ENCODE measurements at places on chromosomes 4 and X.

DNA sequence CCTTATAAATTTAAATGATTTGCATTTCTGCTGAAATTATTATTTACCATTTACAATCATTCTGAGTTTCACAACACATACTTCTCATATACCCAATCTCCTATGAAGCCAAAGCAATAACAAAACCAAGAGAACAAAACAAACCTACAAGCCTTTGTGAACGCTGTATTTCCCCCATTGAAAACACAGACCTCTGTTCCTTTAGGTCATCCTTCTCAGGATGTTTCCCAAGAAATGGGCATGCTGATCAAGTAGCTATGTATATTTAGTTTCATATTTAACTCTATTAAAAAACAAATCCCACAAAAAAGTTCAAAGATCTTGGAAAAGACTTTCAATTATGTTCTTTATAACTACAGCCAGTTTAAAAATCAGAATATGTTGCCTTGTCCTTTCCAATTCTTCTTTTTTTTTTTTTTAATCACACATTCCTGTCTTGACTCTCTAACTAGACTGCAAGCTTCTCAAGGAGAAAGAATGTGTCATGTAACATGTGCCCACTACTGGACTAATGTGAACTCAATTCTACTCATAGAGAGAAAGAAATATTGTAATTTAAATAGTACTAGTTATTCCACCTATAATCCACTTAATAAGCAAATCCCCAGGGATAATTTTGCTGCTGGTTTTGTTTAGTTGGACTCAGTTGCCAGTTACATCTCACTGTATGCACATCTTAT lies 84.3 kb upstream of the PRSS48 start:
- DNase-seq, result no peak

GRCh38 chr4:165970703-165971420 lies 97.8 kb downstream of the TLL1 start:
- no peak for DNase-seq

DNA sequence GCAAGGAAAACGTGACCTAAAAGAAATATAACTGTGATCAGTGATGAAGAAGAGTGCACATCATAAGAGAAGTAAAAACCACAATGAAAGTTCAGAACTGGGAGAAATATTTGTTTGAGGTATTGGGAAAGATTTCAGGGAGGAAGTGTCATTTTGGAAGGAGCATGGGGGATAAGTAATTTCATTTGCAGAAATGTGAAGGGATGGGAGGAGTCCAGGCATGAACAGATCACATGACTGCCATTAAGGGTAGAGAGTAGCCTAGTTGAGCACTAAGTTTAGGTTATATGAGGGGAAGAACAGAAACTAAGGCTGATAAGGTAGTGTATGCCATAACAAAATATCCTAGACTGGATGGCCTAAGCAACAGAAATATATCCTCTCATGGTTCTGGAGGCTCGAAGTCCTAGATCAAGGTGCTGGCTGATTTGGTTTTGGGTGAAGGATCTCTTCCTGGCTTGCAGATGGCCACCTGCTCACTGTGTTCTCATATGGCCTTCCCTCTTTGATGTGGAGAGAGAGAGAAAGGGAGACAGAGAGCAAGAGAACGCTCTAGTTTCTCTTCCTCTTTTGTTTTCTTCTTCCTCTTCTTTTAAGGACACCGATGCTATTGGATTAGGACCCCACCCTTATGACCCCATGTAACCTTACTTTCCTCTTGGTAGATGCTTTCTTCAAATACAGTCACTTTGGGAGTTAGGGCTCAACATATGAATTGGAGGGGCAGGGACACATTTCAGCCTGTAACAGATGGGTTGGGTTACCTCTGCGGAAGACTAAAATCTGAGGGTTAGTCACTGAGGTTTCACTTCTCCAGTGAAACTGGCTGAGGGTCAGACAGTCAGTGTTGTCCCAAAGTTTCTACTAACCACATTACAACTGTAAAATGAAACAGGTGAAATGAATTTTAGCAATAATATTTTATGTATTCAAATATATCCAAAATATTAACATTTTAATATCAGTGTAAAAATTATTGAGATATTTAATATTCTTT lies 77.9 kb downstream of the EGF start:
- DNase-seq, result no peak

DNA sequence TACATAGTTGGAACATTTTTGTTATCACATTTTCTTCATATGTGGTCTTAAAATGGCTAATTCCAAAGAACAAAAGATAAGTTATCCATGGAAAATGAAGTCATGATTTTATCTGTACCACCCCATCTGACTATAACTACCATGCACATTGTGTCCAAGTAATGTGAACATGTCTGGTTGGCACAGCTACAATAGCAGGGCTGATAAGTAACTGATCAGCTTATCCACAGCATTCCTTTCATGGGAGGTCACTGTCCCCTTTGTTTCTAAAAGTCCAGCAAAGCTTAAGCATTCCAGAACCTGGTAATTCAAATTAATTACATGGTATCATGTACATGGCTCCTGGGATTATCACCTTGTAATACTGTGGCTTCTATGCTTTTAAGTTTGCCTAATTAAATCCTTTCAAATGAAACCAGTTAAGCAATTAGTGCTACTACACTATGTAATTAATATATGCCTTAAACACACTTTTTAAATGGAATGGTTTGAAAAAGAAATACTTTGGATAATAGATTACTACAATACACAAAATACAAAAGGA lies 21.1 kb upstream of the SORBS2 start:
- DNase-seq, result no peak

GRCh38 chr4:47418147-47418546 lies 45.4 kb downstream of the COMMD8 start:
- no peak for DNase-seq
